ENCODE measurements at places on chromosomes 1 and 21.

DNA sequence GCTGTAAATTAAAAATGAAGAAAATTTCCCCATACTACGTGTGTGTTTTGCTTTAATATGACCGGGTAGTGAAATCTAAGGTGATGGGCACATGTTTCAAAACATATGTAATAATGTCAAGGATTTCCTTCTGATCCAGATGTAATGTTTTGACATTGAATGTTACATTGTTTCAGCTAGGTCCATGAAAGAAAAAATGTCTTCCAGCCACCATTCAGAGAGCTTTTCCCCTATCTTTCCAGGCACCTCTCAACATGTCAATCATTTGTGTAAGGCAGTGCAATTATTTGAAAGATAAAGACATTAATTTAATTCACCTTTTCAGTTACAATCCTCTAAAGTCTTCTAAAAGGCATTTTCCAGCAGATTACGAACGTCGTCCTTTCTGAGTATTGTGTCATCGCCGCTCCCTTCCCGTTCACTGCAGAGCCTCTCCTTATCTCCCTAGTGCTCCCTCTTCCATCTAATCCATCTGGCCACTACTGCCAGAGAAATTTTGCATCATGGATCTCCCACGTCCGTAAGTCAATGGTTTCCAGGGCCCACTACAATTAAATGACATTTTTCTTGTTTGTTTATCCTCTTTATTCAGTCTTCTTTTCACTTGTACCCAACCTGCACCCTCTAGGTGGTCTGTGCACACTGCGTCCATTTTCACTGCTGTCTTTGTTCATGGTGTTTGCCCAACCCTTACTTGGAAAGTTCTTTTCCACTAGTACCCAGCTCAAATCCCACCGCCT, 1.3 kb upstream of the VAMP3 start:
- peak; percentile 18 for DNase-seq

DNA sequence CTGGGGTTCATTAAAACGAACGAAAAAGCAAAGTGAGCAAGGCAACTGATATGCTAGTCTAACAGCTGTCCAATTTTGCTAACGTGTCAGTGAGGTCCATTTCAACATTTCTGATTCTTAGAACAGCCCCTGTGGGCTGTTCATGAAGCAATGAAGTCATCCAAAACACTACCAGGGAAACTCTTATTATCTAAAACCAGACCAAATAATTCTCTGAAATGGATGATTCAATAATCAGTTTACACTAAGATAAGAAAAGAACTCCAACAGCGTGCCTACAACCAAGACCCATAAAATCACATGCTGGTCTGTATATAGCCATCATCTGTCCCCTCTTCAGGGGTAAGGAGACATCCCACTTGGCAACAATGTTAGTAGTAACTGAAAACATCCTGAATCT, 122.7 kb downstream of the TGFBR3 start:
- DNase-seq = no peak

DNA sequence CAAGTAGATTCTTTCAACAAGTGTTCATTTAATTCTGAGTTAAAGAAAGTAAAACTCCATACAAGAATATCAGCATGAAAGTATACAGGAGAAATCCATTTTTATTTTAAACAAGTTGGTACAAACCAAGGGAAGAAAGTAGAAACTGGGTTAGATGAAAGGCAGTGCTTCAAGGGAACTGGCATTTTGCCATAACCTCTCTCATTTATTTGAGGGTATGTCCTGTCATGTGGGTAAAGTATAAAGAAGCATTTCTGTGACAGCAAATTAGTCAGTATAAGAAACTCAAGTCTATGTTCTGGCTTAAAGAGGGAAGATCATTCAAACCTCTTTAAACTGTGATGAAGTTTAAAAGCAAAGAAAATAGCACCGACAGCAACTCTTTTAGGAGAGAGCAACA, 32.0 kb downstream of the OLFM3 start:
- DNase-seq = no peak

DNA sequence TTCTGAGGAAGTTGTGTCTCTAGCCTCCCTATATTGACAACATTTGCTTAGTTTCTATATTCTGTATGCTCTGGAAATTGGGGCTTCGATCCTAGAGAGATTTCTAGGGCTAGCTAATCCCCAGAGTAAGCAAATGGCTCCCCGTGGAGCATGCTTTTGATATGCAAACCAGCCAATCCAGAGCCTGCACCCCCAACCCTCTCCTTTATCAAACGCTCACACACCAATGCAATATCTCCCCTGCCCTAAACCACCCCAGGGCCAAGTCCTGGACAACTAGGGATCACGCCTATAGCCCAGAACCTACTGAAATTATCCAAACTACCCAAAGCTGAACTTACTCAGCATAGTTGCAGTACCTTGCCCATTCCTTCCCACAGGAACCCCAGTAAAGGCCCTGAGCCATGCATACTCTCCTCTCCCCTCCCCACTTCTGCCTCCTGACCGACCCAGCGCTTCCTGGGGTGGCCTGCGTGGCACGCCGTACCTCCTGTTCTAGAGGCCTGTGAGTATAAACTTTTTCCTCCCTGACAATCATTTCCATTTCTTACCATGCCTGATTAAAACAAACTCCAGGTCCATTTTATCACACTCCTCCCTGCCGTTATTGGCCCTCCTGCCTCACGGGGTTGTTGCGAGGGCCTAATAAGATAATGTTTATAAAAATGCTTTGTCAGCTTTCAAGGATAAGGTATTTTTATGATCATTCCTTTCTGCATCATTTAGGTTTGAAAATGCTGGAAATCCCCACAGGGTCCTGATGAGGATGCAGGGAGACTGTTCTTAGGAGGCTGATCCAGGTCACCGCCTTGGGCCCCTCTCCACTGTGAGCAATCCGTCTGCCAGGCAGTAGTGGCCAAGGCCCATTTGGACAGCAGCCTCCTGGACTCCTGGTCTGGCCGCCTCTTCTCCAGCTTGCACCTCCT, 102.7 kb downstream of the TENT5C start:
- no peak for DNase-seq

DNA sequence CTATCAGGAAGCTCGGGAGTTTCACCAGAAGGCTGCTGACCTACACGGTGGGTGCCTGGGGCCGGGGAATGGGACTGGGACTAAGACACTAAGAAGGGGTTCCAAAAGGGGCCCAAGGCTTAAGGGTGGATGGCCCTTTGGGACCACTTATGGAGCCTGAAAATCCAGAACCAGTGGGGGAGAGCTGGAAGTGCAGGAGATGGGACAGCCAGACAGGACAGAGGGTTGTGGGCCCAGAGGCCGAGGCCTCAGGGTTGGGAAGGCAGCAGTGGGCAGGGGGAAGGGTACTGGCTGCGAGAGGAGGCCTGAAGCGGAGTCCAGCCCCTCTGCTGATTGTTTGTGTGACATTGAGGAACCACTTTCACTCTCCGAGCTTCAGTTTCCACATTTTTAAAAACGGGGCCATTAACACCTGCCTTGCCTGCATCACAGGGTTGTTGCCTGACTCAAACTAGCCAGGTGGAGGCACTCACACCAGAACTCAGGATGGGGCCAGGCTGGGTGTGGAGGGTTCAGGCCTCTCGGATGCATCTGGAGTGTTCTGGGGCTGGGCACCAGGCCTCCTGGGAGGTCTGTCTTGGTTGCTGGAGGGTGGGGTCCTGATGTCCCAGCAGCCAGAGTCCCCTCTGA, 3.0 kb downstream of the TTC24 start:
- DNase-seq = no peak

- no peak for DNase-seq
Measured at GRCh38 chr1:12173631-12174121, 6.9 kb downstream of the TNFRSF1B start.

DNA sequence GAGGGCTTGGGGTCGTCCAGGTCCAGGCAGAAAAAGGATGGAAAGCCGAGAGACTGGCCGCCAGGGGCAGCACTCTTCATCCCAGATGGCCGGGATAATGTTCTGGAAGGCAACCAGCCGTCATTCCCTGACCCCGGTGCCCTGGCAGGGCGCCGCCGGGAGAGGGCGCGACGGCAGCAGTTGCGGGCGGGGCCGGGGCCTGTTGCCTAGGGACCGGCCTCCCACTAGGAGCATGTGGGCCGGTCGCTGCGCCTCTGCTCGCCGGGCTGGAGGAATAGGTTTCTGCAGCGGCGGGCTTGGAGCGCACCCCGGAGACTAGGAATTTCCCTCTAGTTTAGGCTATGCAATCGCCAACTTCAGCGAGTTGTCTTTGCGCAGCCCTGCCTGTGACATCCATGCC, 11.0 kb downstream of the DMRTB1 start:
- DNase-seq = peak; percentile 35

DNA sequence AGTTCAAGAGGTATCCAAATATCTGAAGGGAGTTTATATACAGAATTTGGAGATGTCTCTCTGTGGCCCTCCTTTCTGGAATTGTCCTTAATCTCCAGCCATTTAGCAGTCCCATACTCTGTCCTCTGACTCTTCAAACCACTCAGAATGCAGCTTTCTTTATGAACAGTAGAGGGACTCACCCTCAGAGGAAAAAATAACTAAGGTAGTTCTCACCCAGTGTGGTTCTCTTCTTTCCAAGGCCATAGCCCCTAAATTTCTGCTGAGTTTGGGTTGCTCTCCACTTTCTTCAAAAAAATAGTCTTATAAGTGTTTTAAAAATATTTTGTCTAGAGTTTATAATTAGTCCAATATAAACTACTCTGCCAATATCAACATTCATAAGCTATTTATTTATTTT, 369.7 kb downstream of the MATN1 start:
- DNase-seq = no peak

GRCh38 chr1:183180218-183180617, 5.8 kb upstream of the LAMC2 start:
- DNase-seq = no peak

- DNase-seq = no peak
Measured at GRCh38 chr1:11729155-11729497, 6.8 kb upstream of the AGTRAP start.

GRCh38 chr1:71427066-71427465, 346.2 kb upstream of the ZRANB2 start:
- DNase-seq = no peak

DNA sequence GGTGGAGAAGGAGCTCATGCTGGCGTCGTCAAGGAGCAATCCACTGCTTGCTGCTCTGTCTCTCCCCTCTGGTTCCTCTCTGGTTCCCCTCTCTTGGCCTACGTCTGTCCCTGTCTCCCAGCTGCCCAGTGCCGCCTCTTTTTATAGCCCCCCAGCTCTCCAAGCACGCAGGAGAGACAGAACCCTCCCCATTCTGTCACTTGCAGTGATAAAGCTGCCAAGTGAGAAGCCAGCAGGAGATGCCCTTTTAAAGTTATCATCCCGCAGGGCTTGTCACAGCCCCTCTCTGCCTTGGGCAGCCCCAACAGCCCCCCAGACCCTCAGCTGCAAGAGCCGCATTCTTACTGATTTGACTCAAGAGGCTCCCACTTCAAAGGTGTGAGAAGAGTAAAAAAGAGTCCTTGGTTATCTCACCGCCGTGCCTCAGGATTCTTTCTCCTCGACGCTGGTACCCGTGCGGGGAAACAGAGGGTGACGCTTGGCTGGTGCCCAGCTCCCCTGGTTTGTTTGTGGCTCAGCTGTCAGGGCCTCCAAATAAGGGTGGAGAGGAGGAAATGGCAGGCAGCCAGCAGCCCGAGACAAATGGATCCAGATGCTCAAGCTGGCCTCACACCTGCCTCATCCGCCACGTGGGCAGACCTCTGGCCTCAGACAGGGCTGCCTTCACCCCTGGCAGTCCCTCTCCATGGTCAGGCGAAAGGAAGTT, at the start of gene NPPA:
Gene NPPA, minus strand, starts transcription at position 117 of the 706 bp plus-strand sequence. Its CDS starts 99 bp downstream, at position 18.
- no peak for DNase-seq

DNA sequence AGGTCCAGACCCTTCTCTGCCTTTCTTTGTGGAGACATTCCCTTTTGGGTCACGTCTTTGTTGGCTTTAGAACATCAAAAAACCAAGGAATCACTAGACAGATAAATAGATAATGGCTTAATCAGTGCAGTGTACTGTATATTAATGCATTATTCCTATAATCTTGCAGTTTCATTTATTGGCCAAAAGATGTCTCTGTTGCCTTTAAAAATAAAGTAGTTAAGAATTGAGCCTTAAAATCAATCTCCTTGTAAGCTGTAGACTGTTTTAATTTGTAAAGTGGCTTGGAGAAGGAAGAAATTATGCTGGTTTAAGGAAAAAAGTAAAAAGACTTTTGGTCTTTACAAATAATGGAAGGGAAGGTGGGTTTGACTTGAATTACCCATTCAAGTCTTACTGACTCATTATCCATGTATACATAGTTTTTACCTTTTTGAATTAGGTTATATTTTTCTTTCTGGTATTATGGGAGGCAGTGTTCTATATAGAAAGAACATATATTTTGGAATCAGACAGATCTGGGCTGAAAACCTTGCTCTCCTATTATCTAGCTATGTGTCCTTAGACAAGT, 84.6 kb downstream of the VPS13D start:
- DNase-seq = no peak

DNA sequence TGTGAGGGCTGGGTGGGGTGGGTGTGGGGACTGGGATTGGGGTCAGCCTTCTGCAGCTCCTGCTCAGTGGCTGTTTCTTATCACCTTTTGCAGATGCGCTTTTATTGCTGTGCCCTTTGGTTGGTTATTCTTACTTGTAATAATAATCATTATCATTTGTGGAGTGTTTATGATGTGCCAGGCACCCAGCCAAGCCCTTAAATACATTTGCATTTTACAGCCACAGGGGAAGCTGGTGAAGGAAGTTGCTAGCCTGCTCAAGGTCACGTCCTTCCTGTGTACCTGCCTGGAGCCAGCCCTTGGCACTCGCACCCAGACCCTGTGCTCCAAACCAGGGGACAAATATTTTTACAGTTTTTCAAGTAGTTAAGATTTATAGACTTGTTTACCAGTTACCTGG, 144.0 kb downstream of the PGBD5 start:
- no peak for DNase-seq

GRCh38 chr1:172642970-172643369, 15.9 kb upstream of the FASLG start:
- DNase-seq = no peak

- no peak for DNase-seq
Measured at GRCh38 chr1:194214735-194215134, 1028.3 kb upstream of the B3GALT2 start.

DNA sequence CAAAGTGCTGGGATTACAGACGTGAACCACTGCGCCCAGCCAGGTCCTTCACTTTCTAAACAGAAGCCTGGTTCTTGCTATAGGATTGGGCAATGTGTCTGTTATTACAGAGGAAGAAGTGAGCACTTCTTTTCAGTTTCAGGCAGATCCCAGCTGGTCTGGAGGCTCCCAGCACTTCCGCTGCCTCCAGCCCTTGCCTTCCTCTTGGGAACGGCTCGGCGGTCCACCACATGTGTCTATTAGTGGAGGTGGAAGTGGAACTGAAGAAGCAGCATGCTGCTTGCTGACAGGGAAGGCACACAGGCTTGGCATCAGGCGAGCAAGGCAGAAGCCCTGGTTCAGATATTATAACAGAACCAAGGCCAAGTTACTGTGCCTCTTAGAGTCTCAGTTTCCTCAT, 17.0 kb downstream of the MKNK1 start:
- no peak for DNase-seq

Measured in putamen (tissue), 1 donor.